ENCODE measurements at places on chromosomes 2 and 18. TPM values are rescaled to one million over a fixed set of nuclear protein-coding genes. Genes with fewer than 3 reads are reported as not detected.

Gene FBLN7
- total RNA-seq: under 0.01 TPM

Gene RTN4
- total RNA-seq: 216 TPM

Gene NABP1
- total RNA-seq: 141 TPM

Gene LIMS4
- total RNA-seq: 2.5 TPM

Gene GFPT1
- total RNA-seq: 52.9 TPM

Gene CACNB4
- total RNA-seq: 0.36 TPM

Gene PSD4
- total RNA-seq: 0.36 TPM

Gene RAPH1
- 13.1 TPM for total RNA-seq

Gene SLC5A7
- not detected for total RNA-seq

Gene GMPPA
- total RNA-seq: 93.0 TPM

Gene ICOS
- not detected for total RNA-seq

DNA sequence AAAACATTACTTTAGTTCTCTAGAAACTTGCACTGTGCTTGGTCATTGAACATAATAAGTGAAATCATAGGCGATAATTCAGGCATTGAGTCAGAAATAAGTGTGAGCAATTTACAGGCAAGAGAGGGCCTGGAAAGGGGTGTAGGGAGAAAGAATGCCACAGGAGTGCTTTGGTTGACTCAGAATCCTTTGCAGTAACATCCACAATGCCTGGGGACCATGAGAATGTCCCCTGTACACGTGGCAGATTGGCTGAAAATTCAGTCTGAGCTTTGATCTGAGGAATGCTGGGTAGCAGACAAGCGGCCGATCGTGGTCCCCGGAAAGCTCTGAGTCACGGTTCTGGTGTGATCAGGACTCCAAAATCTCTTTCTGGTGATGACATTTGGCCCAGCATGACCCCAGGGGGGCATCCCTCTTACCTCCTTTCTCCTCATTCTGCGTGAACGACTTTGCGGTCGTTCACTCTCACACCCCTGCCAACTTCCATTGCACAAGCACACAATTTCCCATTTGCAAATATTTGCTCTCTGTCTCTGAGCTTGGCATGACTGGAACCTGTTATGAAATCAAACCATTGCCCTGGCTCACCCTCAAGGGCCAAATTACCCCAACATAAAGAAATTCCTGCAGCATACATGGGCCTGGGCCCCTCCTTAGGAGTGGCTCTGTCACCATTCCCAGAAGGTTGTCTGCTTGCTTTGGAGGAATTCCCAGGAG is 305.0 kb upstream of the EPAS1 start:
- no peaks in the 10 kb centered on the region for H3K27me3 ChIP-seq
- peaks cover 6% of the 10 kb centered on the region for H3K36me3 ChIP-seq
- DNase-seq: peak; percentile 66
- no peak overlapping the region for H3K4me3 ChIP-seq
- H3K27ac ChIP-seq: peak overlapping the region; percentile 70

GRCh38 chr2:37342591-37343220 is 1.7 kb upstream of the QPCT start:
- no peaks in the 10 kb centered on the region for H3K4me1 ChIP-seq
- no peaks in the 10 kb centered on the region for H3K27me3 ChIP-seq
- no peak overlapping the region for H3K27ac ChIP-seq

DNA sequence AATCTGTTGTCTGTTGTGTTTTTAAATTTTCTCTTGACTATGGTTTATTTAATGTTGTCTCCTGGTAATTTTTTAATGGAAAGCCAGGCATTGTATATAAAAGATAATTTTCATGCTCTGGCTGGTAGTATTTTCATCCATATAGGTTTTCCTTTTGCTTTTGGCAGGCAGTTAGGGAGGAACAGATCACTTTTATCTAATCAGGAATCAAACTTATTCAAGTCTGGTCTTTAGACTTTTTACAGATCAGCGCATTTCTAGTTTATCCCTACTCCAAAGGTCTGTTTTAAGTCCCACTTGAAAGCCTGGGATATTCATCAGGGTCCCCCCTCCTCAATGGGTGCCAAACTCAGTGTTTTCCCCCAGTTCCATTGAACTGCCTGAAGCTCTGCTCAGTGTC is 17.2 kb downstream of the PLB1 start:
- H3K27me3 ChIP-seq: peaks cover 51% of the 10 kb centered on the region
- H3K36me3 ChIP-seq: no peaks in the 10 kb centered on the region
- no peak for DNase-seq
- H3K27ac ChIP-seq: no peak overlapping the region

GRCh38 chr2:113200236-113200635 is 26.5 kb downstream of the PSD4 start:
- no peak overlapping the region for H3K4me3 ChIP-seq
- no peaks in the 10 kb centered on the region for H3K36me3 ChIP-seq
- no peak for DNase-seq
- H3K4me1 ChIP-seq: no peaks in the 10 kb centered on the region
- H3K27ac ChIP-seq: no peak overlapping the region
- H3K27me3 ChIP-seq: peaks cover 19% of the 10 kb centered on the region

GRCh38 chr2:131413148-131413747 is 49.3 kb upstream of the RAB6D start:
- no peak overlapping the region for H3K27ac ChIP-seq

GRCh38 chr2:237774811-237775553 is 23.6 kb upstream of the RBM44 start:
- H3K4me1 ChIP-seq: no peaks in the 10 kb centered on the region
- H3K27me3 ChIP-seq: no peaks in the 10 kb centered on the region
- peak; percentile 50 for DNase-seq
- H3K4me3 ChIP-seq: no peak overlapping the region
- H3K36me3 ChIP-seq: peaks cover 27% of the 10 kb centered on the region

- no peaks in the 10 kb centered on the region for H3K27me3 ChIP-seq
- no peak overlapping the region for H3K4me3 ChIP-seq
- H3K4me1 ChIP-seq: no peaks in the 10 kb centered on the region
- DNase-seq: no peak
These were observed 25.0 kb upstream of the ARL5A start for GRCh38 chr2:151853070-151853758.

DNA sequence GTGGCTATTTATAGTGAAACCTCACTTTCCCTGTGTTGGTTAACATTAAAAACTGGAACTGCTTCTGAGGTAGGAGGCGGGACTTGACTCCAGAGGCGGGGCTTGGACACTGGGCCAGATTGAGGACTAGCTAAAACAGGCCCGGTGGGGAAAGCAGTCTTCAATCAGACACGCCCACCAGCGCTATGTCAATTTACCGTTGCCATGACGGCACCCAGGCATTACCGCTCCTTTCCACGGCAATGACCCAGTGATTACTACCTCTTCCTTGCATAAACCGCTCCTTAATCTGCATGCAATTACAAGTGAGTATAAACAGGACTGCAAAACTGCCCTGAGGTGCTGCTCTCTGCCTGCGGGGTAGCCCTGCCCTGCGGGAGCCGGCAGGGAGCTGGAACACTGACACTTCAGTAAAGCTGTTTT is 35.3 kb downstream of the LRRFIP1 start:
- peak; percentile 90 for DNase-seq
- peaks cover 9% of the 10 kb centered on the region for H3K4me1 ChIP-seq
- H3K27me3 ChIP-seq: no peaks in the 10 kb centered on the region
- H3K4me3 ChIP-seq: no peak overlapping the region
- no peak overlapping the region for H3K27ac ChIP-seq

DNA sequence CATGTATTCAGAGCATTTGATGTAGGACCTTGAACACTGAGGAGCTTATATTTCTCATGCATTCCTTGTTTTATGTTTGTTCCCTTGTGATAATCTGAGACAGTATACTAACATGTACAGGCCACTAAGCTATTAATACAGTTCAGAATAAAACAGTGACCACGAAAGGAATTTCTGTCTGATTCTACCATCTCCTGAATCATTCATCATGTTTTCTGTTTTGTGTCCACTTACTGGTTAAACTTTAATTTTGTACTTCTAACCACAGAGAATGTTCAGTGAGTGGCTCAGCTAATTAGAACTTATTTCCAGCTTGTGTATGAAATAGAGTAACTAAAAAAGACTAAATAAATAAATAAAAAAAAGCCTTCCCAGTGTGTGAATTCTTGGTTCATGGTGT is 110.4 kb downstream of the LRP1B start:
- no peak for DNase-seq
- no peak overlapping the region for H3K27ac ChIP-seq
- H3K4me1 ChIP-seq: no peaks in the 10 kb centered on the region
- no peaks in the 10 kb centered on the region for H3K36me3 ChIP-seq

GRCh38 chr2:238453842-238454241 is 27.1 kb downstream of the ASB1 start:
- no peak for DNase-seq
- H3K27me3 ChIP-seq: no peaks in the 10 kb centered on the region
- H3K27ac ChIP-seq: no peak overlapping the region
- H3K36me3 ChIP-seq: peaks cover 32% of the 10 kb centered on the region
- peaks cover 10% of the 10 kb centered on the region for H3K4me1 ChIP-seq

DNA sequence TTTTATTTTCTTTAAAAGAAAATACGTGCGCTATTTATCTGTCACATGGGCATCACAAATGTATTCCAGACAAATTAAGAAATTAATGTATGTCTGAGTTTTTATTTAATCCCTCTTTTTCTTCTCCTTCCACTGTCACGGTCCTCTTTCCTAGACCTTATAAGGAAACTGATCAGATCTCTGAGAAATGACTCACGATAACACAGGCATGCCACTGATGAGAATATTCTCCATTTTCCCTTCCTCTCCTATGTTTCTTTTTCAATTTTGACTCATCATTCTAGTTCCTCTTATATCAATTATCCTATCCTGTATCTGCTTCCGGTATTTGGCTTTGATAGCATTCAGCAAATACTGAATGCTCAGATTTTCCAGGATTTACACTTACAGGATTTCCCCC is 121.8 kb downstream of the DSC3 start:
- DNase-seq: no peak
- H3K4me1 ChIP-seq: no peaks in the 10 kb centered on the region
- no peak overlapping the region for H3K4me3 ChIP-seq

GRCh38 chr2:225028572-225028971 is 13.7 kb downstream of the DOCK10 start:
- H3K4me3 ChIP-seq: no peak overlapping the region
- DNase-seq: no peak
- H3K36me3 ChIP-seq: no peaks in the 10 kb centered on the region
- no peak overlapping the region for H3K27ac ChIP-seq

DNA sequence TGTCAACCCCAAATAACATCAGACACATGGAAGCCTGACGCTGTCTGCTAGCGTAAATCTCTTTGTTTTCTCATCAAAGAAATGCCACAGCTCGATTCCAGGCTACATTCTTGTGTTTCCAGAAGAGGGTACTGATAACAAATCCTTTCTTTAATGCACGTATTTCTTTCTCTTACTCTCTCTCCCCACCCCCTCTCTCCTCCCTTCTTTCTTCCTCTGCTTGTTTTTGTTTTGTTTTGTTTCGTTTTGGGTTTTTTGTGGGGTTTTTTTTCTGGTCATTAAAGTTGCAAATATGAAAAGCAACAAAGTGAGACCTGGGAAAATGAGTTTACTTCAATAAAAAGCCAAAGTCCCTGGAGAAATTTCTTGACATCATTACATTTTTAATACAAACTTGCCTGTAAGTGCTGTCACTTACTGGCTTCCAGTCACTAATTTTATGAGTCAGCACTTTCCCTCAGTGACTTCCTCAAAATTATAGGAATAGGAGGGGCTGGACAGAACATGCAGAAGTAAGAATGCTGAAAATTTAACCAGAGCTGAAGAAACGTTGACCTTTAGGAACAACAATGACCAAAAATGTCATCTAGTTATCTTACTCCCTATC is 106.7 kb upstream of the NABP1 start:
- 0 out of 2 replicates have a peak, but pooled peaks cover 3% of the 10 kb centered on the region for H3K4me1 ChIP-seq
- H3K4me3 ChIP-seq: peak overlapping the region; percentile 21
- H3K27me3 ChIP-seq: no peaks in the 10 kb centered on the region

- no peaks in the 10 kb centered on the region for H3K4me1 ChIP-seq
- no peak overlapping the region for H3K4me3 ChIP-seq
- H3K27me3 ChIP-seq: no peaks in the 10 kb centered on the region
- no peak for DNase-seq
- no peak overlapping the region for H3K27ac ChIP-seq
These were observed 481.3 kb downstream of the PIK3C3 start for GRCh38 chr18:42436222-42436765.

GRCh38 chr2:112829101-112829960 is 7.2 kb downstream of the IL1B start:
- no peak overlapping the region for H3K4me3 ChIP-seq
- no peak overlapping the region for H3K27ac ChIP-seq

DNA sequence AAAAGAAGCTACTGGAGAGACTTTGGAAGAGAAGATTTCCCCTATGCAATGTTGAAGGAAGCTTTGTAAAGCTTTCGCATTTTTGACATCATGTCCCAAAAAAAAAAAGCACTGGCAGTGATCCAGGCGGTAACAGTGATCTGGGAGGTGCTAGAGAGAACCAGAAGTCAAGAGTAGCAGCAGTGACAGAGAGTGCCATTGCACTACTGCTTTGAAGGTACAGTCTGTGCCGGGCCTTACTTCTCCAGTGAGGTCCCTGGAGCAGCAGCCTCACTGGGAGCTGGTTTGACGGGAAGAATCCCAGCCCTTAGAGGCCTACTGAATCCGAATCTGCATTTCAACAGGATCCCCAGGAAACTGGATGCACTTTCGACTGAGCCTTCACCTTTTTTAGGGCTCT is 50.9 kb upstream of the ATL2 start:
- no peak overlapping the region for H3K4me3 ChIP-seq
- H3K36me3 ChIP-seq: no peaks in the 10 kb centered on the region
- no peak overlapping the region for H3K27ac ChIP-seq
- no peaks in the 10 kb centered on the region for H3K4me1 ChIP-seq
- H3K27me3 ChIP-seq: peaks cover 42% of the 10 kb centered on the region

- H3K4me1 ChIP-seq: no peaks in the 10 kb centered on the region
- no peaks in the 10 kb centered on the region for H3K36me3 ChIP-seq
- no peak for DNase-seq
- no peak overlapping the region for H3K27ac ChIP-seq
These were observed 278.7 kb downstream of the EN1 start for GRCh38 chr2:118568700-118569099.

DNA sequence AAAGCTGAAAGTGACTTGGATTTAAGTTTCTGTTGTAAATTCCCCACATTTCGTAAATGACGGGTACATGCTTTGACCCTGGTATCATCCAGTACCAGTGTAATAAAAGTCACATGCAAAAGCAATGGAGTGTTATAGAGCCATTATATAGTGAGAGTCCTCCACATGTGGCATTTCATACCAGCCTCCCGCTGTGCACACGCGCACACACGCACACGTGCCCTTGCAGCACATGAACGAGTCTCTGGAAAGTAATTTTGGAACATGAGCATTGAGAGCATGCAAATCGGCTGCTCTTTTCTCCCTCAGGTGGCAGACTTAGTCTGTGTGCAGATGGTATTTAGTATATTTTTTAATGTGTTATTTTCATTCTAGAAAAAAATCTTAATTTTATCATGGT is 198.1 kb downstream of the ZNF407 start:
- H3K4me1 ChIP-seq: peaks cover 6% of the 10 kb centered on the region
- no peak overlapping the region for H3K27ac ChIP-seq
- no peaks in the 10 kb centered on the region for H3K27me3 ChIP-seq
- no peak overlapping the region for H3K4me3 ChIP-seq
- H3K36me3 ChIP-seq: no peaks in the 10 kb centered on the region

GRCh38 chr2:70979626-70980025 is 1.2 kb downstream of the ANKRD53 start:
- H3K4me1 ChIP-seq: peaks cover 5% of the 10 kb centered on the region
- H3K27me3 ChIP-seq: no peaks in the 10 kb centered on the region
- no peaks in the 10 kb centered on the region for H3K36me3 ChIP-seq
- H3K27ac ChIP-seq: no peak overlapping the region
- no peak overlapping the region for H3K4me3 ChIP-seq

GRCh38 chr18:76875390-76876325 is 53.3 kb downstream of the ZNF236 start:
- no peak overlapping the region for H3K4me3 ChIP-seq
- H3K27me3 ChIP-seq: no peaks in the 10 kb centered on the region
- H3K36me3 ChIP-seq: peaks cover 21% of the 10 kb centered on the region
- H3K4me1 ChIP-seq: no peaks in the 10 kb centered on the region

- no peak for DNase-seq
- no peak overlapping the region for H3K4me3 ChIP-seq
- H3K36me3 ChIP-seq: no peaks in the 10 kb centered on the region
- peaks cover 3% of the 10 kb centered on the region for H3K4me1 ChIP-seq
- peaks cover 18% of the 10 kb centered on the region for H3K27me3 ChIP-seq
These were observed 9.9 kb upstream of the NFATC1 start for GRCh38 chr18:79385708-79386341.
